ENCODE measurements at places on chromosomes 5 and 9.

- no peak for DNase-seq
Measured at GRCh38 chr9:31582071-31582470, 802.4 kb upstream of the ACO1 start.

DNA sequence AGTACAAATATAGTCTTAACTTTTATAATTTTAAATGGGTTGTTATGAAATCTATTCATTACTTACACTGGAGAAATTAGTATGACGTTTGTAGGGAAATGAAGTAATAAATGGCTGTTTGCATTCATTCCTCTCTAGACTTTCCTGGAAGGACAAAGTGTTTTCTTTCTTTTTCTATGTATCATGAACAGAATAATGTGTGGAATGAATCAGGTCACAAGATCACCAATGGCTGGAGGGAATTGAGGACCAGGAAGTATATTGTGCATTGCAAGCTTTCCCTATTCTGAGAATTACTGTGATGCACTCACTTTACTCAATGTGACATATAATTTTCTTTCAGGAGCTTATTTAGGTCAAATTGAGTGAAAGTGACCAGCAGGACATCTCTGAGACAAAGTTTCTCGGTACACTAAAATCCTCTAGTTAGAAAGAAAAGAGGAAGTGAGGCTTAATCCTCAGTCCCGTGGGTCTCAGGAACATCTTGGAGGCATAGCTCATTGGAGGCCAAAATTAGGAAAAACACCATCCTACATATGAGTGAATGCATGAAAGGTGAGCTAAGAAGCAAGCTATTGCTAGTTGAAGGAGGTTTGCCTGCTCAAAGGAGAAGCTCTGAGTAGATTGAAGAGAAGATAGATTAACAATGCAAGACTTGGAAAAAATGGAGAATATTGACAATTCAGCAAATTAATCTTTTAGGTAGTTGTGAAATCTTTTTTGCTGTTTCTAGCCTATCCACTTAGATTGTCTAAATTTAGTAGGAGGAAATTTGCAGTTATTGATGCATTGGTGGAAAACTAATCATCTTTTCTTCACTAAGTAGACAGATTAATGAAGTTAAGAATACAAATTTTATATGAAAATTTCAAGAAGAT, 28.0 kb downstream of the ERAP2 start:
- no peak for DNase-seq

GRCh38 chr5:40841068-40841805, at the start of gene CARD6:
Gene CARD6, plus strand, starts transcription at chr5:40841367. Its CDS starts 16 bp downstream, at chr5:40841383.
- no peak for DNase-seq

DNA sequence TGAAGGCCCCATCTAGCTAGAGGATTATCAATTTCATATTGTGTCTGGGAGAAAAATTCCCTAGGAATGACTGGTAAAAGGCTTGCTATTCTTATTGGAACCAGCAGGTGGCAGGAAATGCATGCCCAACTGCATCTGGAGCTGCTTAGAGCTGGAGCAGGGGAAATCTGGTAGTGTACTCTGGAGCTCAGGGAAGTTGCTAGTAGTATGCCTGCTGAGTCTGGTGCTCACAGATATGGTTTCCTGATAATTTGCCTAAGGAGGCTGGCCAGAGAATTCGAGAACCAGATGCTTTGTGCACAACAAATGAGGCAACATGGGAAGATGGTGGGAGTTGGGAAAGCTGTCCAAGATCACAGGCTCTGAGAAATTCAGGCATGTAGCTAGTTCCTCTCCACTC, 53.7 kb downstream of the G3BP1 start:
- DNase-seq: no peak

- no peak for DNase-seq
Measured at GRCh38 chr5:71938895-71939294, 168.4 kb upstream of the MAP1B start.

DNA sequence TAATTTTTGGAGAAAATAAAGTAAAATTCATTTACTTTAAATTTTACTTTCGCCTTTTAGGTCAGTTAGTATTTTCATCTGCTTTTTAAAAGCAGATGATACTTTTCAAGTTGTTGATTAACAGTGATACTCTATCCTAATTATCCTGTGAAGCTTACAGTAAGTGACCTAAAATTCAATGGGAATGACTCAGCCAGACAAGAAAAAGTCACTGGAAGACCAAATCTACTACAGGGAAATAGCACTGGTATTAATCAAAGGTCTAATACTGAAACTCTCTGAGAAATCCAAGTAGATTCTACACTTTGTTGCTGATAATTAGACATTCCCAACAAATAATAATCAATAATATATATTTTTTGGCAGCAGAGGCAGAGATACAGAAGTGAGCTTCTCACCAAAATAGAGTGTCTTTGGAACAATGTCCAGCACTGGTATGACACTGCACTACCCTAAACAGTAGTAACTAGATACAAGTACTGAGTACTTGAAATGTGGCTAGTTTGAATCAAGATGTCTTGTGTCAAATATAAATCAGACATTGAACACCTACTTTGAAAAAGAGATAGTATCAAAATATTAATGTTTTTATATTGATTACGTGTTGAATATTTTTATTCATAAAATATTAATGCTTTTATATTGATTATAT, 22.8 kb upstream of the ELL2 start:
- DNase-seq: no peak
